NCI-H2029 (cell line): ENCODE measurements at places on chromosomes 13 and 19.

DNA sequence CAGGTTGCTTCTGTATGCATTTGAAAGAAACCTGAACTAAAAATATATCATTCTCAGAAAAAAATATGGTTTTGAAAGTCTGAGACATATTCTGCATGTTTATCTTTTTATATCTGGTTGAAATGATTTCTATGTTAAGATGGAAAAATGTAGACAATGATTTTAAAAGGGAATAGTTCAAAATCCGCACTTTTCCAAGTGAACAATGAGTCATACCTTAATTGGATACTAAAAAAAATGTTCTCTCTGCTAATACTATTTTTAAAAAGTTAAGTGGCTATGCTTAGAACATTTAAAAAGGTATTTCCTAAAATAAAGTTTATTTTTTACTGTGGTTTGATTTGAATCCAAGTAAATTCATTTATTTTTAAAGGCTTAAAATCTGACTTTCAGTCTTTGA is 801.4 kb downstream of the SLITRK6 start:
- no peak for DNase-seq

- DNase-seq = no peak
These were observed 556.3 kb upstream of the ARGLU1 start for GRCh38 chr13:107124129-107124718.

GRCh38 chr13:23695711-23696464 is 125.7 kb downstream of the TNFRSF19 start:
- DNase-seq = peak; percentile 36

DNA sequence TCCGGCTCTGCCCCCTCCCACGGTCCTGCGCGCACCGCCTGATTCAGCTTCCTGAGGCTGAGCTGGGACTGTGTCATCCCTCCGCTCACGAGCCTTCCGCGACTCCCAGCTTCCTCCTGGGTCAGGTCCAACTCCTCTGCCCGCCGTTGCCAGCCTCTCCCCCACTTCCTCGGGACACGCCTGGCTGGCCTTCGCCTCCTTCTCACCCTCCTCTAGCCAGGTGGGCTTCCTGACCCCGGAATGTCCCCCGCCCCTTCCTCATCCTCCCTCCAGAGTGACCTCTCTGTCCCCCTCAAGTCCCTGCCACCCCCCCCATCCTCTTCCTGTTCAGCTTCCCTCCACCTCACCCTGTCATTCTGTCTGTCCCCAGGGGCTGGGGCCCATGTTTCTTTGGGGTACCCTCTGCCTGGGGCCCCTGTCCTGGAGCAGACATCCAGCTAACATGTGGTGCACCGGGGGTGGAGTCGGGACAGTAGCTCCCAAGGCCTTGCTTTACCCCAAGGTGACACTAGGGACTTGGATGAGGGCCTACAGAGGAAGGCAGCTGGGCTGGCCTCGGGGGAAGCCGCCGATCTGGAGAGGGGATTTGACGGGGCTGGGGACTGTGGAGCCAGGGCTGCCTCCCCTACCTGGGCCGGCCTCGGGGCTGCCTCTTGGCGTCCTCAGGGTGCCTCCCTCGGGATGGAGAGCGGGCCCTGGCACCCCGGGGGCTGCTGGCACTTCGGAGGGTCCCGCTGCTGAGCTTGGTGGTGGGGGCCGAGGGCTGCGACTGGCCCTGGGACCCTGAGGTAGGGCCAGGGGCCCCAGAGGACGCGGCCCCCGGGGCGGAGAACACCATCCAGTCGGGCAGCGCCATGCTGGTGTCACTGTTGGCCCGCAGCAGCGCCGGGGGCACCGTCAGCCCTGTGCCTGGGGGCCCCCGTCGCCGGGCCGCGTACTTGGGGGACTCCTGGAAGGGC is 16.5 kb downstream of the SHANK1 start:
- DNase-seq = no peak

GRCh38 chr13:74221752-74222151 is 87.5 kb upstream of the KLF12 start:
- DNase-seq = no peak

GRCh38 chr13:81442904-81443303 is 1102.0 kb upstream of the SPRY2 start:
- DNase-seq = no peak

GRCh38 chr13:105365021-105365550 is 1170.4 kb downstream of the EFNB2 start:
- no peak for DNase-seq

- DNase-seq = peak; percentile 35
These were observed 301.7 kb downstream of the NDFIP2 start for GRCh38 chr13:79782541-79783205.

GRCh38 chr13:20461860-20462532 is 63.7 kb downstream of the CRYL1 start:
- no peak for DNase-seq

- no peak for DNase-seq
These were observed 3.6 kb downstream of the TMEM259 start for GRCh38 chr19:1017115-1017905.

DNA sequence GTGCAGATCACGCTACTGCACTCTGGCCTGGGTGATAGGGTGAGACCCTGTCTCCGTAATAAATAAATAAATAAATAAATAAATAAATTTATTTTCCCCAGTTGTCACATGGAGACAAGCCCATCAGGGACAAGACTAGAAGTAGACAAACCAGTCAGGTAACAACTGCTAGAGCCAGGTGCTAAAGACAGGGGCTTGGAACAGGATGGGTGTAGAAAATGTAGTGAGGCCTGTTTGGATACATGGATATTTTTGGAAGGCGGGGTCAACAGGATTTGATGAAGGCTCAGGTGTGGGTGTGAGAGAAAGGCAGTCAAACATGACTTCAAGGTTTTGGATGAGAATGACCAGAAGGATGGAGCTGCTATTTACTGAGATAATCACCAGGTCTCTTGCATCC is 27.7 kb upstream of the TPM4 start:
- DNase-seq = no peak

DNA sequence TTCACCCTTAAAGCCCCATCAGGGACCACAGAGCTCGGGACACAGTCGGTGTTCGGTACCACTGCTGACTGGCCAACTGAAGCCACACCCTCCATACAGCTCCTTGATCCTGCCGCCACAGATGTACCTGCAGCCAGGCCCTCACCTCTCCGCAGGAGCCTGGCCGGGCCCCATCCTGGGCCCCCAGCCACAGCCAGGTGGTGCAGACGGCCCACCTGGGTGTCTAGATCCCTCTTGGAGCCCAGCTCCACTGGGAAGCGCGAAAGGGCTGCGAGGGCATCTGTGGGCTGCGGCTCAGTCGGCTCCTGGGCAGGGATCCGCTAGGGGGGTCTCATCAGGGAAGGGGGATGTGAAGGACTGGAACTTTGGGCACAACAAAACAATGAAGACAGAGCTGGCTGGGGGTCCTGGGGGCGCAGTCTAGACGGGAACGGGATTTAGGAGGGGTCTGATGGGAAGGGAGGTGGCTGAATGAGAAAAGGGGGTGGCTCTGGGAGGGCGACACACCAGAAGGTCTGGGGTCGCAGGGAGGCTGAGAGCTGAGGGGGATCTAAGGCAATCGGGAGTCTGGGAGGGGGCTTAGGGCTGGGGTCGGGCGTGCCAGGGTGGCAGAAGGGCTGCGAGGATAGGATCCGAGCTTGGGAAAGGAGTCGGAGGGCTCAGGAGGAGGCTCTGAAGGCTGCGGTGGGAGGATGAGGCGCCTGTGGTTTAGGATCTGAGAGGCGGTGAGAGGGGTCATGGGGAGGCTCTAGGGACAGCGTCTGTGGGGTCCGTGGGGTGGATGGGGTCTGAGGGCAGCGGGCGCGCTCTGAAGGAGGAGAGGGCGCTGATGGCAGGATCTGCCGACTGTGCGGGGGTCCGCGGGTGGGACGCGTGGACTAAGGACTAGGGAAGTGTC is 15.8 kb downstream of the PRODH2 start:
- no peak for DNase-seq

DNA sequence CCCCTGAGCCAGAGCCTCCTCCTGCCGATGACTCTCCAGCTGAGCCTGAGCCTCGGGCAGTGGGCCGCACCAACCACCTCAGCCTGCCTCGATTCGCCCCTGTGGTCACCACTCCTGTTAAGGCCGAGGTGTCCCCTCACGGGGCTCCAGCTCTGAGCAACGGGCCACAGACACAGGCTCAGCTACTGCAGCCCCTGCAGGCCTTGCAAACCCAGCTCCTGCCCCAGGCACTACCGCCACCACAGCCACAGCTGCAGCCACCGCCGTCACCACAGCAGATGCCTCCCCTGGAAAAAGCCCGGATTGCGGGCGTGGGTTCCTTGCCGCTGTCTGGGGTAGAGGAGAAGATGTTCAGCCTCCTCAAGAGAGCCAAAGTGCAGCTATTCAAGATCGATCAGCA is 3.6 kb downstream of the KMT2B start:
- DNase-seq = no peak

- DNase-seq = no peak
These were observed 9.1 kb upstream of the ANKRD10 start for GRCh38 chr13:110923777-110924638.

- DNase-seq = no peak
These were observed 85.6 kb downstream of the RBM26 start for GRCh38 chr13:79320433-79320832.

- DNase-seq = no peak
These were observed 11.8 kb upstream of the PRR19 start for GRCh38 chr19:42290136-42290522.
